Thoracic aorta (tissue), 2 donors: ENCODE measurements at places on chromosomes 1 and 21.

DNA sequence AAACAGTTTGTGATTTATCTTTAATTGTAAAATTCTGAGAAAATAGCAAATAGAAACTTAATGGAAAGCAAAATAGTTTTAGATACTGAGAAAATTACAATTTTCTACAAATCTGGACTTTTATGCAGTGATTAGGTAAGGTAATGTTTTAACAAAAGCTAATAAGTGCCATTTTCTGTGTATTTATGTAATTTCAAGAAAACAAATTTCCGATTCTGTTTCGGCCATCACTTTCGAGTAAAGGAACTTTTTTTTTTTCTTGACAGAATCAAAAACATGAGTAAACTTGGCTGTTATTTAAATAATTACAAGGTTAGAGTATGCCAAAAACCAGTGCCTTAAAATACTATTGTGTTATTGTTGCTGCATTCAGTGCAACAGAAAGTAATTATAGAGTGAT is 280.4 kb upstream of the C1orf105 start:
- DNase-seq = no peak

GRCh38 chr1:150009604-150010392 is 728 bp downstream of the OTUD7B start:
- DNase-seq = peak; percentile 41

DNA sequence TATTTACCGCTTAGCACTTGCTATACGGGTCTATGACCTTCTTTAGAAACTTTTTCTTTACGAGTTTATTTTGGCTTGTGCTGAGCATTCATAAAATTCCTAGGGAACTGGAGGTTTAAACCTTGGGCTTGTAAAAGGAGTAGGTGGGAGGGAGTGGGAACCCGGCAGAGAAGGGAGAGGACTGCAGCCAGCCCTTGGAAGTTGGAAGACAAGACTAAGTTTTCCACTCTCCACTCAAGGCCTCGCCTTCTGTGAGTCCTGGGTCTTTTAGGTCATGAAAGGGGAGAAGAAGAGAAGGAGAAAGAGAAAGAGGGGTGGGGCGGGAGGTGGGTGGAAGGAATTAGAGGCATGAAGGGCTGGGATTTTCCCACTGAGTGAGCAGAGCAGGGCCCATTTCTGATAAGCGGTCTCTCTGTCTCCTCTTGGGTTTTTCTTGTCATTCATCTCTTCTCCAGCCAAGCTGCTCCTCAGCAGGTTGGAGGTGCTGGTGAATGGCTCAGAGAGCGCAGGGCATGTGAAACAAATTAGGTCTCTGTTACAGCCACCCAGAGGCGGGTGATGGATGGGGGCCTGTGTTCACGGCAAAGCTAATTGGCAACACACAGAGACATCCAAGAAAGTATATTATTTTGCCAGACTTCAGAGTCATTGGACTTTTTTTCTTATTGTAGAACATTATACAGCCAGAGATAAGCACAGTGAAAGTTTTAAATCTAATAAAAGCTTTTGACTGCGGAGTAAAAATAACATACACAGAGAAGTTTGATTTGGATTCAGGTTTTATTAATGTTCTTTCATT is 247.3 kb downstream of the FOXD2 start:
- DNase-seq = no peak

GRCh38 chr1:198498881-198499280 is 41.6 kb downstream of the ATP6V1G3 start:
- DNase-seq = no peak

DNA sequence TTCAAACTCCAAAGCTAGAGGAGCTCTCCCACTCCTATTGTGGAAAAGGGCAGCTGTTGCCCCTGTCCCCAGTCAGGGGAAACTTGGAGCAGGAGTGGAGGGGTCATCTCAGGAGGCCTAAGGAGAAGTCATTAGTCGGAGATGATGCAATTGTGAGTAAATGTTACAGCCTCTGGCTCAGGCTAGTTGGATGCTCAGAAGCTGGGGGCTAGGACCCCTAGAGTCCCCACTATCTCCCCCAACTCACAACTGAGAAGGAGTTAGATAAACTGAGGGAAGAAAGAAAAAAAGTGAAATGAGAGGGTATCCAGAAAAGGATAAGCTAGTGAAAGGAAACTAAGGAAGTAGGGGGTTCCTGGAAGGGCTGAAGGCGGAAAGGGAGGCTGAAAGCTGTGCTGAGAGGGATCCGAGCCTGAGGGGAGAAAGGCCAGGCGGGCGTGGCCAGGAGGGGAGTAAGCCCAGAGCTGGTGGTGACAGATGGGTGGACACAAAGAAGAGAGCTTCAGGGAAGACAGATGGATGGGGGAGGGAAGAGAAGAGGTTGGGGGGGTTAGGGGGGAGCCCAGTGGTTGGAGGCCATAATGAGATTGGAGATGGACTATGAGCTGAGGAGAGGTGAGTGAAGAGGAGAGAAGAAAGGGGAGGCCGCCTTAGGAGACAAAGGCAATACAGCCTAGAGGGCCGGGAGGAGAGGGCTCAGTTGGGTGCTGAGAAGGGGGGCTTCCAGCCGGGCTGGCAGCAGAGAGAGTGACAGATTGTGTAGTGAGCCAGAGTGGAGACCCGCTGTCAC is 4.5 kb upstream of the NHLH1 start:
- DNase-seq = no peak

DNA sequence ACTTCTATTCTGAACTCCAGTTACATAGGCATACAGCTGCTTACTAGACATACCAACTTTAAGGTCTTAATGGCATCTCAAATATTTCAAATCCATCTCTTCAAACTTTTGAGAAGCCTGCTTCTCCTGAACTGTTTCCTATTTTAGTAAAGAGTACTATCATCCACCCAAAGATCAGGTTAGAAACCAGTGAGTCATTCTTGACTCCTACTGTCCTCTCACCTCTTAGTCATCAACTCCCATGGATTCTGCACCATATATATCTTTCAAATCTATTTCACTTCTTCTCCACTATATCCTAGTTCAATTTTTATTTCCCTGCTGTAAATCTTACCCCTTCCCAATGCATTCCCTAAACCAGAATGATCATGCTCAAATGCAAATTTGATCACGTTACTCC is 18.1 kb upstream of the BEND5 start:
- no peak for DNase-seq

DNA sequence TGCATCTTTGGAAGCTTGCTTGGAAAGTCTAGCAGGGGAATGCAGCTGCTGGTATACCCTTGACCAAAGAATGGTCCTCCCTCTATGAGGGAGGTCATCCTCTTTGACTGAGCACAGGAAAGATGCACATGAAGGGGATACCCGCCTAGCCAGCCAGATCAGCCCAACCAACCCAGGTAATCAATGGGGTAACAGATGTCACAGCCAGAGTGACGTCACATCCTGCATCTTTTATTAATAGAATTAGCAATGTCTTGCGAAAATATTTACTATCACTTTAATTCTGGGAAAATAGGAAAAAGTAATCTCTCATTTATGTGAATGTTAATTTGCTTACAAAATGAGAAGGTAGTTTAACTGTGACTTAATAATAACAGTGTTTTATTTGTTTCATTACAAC is 25.6 kb upstream of the PTBP2 start:
- DNase-seq = no peak

GRCh38 chr1:42968654-42969053 is 10.0 kb upstream of the SLC2A1 start:
- DNase-seq = no peak

DNA sequence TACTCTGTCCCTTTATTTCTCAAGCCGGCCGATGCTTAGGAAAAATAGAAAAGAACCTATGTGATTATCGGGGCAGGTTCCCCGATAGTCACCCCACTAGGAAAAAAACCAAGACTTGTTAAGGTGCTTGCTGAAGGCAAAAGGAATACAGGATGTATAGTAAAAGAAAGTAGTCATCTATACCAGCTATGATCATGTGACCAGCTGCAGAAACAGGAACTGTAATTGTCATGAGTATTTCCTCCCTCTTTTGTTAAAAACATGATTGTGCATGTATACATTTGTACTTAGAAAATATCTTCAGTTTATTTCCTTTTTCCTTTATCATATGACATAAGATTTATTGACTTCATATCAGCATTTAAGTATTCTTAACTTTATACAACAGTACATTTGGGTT is 30.5 kb downstream of the PIGK start:
- DNase-seq = no peak

GRCh38 chr1:14345946-14346550 is 252.4 kb upstream of the KAZN start:
- DNase-seq = no peak

DNA sequence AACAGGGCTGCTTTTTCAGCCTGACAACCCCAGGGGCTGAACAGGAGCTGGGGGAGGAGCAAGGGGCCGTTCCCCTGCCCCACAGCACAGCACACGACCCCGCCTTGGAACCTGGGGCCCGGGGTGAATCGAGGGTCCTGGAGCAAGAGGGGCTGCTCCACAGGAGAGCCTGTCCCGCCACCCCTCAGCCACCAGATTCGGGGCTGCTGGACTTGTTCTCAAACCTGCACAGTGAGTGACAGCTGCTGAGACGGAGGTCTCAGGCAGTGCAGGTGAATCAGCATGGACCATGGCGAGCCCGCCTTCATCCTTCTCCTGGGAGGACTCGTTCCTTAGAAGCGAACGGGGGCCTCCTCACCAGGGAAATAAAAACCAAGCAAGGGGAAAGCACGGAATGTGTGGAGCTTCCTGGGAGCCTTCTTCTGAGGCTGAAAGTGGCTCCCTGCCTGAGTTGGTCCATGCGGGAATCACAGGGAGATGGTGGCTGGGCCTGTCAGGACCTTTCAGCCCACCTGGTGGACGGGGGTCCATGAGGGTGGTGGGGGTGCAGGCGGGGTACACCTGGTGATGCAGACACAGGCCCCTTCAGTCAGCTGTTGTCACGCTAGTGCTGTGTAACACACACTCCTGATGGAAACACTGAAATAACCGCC is 125.4 kb downstream of the SIK1 start:
- no peak for DNase-seq

DNA sequence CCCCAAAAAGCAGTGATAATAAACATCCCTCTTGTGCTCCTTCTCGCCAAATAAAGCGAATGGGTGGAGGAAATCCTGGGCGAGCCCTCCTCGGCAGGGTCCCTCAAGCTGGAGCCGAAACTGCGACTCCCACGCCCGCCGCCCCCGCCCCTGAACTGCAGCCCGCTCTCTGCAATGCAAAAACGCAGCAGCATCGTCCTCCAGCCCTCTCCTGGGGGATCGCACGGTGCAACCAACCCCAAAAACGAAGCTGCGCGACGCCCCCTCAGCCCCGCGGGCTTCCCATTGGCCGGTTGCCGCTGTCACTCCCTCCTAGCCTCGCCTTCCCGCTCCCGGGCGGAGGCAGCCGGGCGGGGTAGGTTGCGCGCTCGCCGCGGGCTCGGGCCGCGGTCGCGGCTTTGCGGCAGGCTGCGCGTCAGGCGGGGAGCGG is at the start of gene TMCC2:
Gene TMCC2 (plus strand): TSS at position 363 of the 430 bp plus-strand sequence. CDS start 619 bp downstream, outside the sequence.
- peak; percentile 52 for DNase-seq
